ENCODE measurements at places on chromosomes 5 and 9. TPM values are rescaled to one million over a fixed set of nuclear protein-coding genes. Genes with fewer than 3 reads are reported as not detected.

The IFNB1 gene
- total RNA-seq, result not detected

The NOP16 gene
- 3.2 TPM for total RNA-seq

The UCK1 gene
- total RNA-seq, result 7.3 TPM

The RNF183 gene
- total RNA-seq, result 0.26 TPM

GRCh38 chr9:70257991-70258691 is 637 bp upstream of the SMC5 start:
- DNase-seq, result no peak

DNA sequence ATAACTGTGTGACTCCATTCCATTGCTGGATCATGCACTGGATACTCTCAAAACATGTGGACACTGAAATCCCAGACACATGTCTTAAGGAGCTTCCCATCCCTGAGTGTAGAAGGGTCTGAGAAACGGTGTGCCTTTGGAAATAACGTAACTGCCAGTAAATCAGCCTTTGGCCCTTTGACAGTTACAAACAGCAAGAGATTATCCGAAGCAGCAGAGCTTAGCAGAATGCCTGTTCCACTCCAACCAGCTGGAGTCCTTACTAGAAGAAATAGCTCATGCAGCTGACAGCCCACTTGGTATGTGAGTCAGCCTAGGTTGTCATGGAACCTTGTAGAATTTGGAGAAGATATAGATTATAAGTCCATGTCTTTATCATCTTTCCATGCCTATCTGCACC is 7.0 kb downstream of the TMEM252 start:
- DNase-seq, result no peak

GRCh38 chr5:180323941-180324600 is 29.1 kb downstream of the GFPT2 start:
- no peak for DNase-seq

GRCh38 chr5:135054546-135054945 is 20.5 kb upstream of the PITX1 start:
- DNase-seq, result no peak

- DNase-seq, result no peak
These were observed 149.8 kb upstream of the TNC start for GRCh38 chr9:115267790-115268189.

DNA sequence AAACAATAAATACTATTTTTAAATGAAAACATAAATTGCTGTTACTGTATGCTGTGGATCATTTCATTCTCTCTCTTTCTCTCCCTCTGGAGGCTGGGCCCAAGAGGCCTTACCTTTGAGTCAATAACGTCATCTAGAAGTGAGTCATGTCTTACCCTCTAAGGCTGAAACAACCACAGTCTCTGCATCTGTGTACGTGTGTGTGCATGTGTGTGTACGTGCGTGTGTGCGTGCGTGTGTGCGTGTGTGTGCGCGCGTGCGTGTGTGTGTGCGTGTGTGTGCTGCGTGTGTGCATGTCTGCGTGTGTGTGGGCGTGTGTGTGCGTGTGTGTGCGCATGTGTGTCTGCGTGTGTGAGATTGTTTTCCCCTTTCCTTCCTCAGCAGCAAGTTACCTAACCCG is 13.6 kb upstream of the IL17B start:
- DNase-seq, result no peak

- no peak for DNase-seq
These were observed 15.8 kb downstream of the RICTOR start for GRCh38 chr5:39058178-39058921.

DNA sequence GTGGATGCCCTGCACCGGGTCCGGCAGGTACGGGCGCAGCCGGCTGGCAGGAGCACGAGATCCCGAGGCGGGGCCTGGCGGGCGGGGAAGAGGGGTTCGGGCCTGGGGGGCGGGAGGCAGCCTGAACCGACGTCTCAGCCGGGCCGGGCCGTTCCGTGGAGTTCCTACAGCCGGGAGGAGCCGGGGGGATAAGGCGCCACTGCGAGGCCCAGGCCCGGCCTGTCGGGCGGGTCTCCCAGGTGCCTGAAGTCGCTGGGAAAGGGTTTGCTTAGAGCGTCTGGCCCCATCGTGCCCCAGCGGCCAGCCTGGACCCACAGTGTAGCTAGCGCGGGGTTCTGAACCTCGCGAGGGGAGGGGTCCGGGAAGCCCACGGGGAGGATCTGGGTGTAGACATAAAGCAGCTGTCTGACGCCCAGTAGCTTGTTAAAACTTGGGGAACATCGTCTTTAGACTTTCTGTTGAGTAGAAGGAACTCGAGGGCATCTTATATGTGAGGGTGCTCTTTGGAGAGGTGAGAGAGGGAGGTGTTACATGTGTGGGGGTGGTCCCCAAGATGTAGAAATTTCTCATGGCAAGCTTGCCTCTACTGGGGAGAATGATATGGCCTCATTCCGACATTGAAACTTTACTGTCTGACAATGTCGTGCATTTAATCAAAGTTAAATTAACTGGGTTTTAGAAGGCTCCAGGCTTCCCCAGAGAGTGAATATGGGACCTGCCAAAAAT is 524 bp downstream of the FUBP3 start:
- no peak for DNase-seq

DNA sequence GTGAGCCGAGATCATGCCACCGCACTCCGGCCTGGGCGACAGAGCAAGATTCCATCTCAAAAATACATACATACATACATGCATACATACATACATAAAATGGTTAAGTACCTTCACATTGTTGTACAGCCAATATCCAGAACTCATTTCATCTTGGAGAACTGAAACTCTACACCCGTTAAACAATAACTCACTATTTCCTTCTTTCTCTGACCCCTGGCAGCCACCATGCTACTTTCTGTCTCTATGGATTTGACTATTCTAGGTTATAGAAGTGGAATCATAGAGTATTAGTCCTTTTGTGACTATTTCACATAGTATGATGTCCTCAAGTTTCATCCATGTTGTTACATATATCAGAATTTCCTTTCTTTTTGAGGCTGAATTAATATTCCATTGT is 9.6 kb upstream of the KIF27 start:
- no peak for DNase-seq

GRCh38 chr5:79803007-79803406 is 113.4 kb downstream of the CMYA5 start:
- DNase-seq, result no peak

- DNase-seq, result no peak
These were observed 4.4 kb upstream of the DIPK1B start for GRCh38 chr9:136707849-136708517.

DNA sequence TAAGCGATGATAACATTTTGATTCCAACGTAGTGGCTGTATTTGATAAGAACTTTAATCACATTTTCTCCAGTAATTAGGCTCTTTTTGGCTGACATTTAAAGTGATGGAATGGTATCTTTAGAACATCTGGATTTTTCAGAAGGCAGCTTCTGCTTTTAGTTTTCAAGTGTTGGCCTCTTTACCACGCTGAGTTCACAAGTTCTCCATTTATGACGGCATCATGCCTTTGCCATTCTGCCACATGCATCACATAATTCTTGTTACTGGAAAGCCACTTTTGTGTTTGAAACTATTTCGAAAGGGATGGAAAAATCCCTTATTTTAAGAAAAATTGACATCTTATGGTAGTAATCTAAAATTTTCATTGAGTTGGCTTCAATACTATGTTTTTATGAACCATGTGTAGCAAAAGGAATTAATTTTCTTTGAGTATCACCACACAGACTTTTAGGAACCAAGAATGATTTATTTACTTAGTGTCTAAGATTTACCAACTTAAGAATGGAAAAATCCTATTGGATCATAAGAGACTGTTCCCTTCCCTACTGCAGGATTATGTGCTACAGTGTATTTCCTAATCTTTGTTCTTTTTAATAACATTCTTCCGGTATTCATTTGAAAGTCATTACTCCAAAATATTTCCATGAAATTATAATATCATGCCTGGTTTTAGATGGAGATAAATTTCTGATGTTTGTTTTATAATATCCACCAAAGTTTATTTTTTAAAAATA is 344.2 kb downstream of the ADGRV1 start:
- no peak for DNase-seq

DNA sequence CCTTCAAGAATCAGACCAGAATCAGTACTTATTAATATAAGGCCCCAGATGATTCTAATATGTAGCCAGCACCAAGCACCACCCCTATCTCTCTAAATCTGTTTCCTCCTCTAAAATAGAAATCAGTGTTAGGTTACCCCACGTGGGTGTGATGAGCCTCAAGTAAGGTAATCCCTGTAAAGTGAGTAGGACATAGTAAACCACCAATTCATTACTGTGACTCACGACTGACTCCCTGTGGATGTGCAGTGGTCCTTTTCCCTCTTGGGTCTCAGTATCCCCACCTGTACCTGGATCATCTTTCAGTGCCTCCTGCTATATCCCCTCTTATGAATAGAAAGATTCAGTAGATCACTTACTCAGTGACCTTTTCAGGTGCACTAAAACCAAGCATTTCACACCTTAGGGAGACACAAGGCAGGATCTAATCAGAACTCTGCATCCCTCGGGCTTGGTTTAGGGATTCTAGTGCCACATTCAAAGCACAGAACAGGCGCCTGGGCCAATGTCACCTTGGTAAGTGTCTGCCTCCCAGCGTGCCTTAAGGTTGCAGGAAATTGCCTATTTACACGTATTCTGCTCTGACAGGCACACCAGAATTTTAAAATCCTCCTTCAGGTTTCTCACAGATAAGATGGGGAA is 12.2 kb upstream of the ALDH1B1 start:
- DNase-seq, result no peak

DNA sequence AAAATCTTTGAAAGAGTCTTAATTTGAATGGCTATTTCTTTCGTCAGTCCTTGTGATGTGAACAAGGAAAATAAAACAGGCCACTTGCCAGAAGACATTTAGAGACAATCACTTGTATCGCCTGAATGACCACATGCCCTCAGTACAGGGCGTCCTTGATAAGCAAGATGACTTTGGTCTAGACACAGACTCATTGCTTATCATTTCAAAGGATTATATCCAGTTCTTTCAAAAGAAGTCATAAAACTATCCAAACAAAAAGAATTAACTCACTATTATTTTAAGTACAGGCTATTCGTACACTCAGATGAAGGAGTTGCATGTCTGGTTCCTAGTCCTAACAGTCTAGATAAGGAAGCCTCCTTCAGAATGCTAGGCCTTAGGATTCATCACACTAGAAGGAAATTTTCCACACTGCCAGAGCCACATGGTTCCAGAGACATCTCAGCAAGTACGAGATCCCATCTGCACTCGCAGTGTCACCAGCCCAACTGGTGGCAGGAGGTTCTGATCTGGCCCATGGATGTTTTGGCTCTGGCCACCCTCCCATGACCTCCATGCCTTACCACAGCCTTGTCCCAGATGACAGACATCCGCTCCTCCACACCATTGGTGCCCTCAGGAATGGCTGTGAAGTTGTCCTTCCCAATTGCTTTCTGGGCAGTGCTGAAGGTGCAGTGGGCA is 109.6 kb downstream of the DPYSL3 start:
- no peak for DNase-seq

- DNase-seq, result no peak
These were observed 28.8 kb downstream of the FRMD3 start for GRCh38 chr9:83509402-83509801.

GRCh38 chr9:131690941-131691573 is 48.8 kb downstream of the RAPGEF1 start:
- no peak for DNase-seq

DNA sequence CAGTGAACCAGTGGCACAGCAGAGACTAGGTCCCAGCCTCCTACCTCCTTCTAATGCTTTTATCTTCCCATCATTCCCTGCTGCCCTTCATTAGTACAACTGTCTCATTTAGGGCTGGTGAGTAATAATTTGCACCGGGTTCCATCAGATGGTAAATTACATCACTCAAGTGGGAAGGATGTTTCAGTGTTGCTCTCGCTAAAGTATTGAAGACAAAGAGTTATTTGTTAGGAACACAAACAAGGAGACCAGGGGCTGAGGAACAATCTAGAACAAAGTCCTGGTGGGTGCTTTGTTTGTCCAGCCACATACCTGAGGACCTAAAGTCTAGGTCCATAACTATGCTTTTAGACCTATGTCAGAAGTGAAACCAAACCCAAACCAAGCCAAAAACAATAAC is 52.4 kb downstream of the SEC61B start:
- no peak for DNase-seq

DNA sequence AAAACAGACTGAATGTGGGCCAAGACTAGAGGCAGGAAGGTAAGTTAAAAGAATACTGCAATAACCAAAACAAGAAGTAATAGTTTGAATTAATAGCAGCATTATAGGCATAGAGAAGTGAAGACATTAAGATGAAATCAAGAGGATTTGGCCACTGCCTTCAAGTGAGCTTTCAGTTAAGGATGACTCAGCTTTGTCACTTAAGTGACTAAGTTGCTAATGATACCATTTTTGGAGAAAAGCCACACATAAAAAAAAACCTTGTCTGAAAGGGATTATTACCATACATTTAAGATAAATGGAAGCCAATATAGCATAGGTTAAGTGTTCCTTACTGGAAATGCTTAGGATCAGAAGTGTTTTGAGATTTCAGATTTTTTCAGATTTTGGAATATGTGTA is 57.0 kb downstream of the ECPAS start:
- DNase-seq, result no peak

Data from urinary bladder (tissue), 4 donors.